Nucleus accumbens (tissue), 56 donors: ENCODE measurements at places on chromosomes 7 and 10.

GRCh38 chr10:89216056-89216455, 8.9 kb upstream of the CH25H start:
- DNase-seq: no peak

DNA sequence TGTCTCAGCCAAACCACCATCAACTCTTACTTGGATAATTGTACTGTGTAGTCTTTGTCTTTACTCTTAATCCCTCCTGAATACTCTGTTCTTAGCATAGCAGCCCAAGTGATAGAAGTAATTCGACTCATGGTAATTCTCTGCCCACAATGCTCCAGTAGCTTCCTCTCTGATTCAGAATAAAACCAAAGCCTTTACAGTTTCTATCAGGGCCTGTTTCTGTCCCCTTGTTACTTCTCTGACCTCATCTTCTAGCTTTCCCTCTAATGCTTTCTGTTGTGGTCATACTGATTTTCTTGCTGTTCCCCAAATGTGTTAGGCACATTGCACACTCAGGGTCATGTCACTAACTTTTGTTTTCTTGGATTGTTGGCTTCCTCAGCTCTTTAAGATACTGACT, 8.0 kb downstream of the ZNF518A start:
- DNase-seq: no peak

GRCh38 chr7:158734861-158735260, 30.3 kb upstream of the NCAPG2 start:
- no peak for DNase-seq

- no peak for DNase-seq
Measured at GRCh38 chr7:69739931-69740431, 141.7 kb downstream of the AUTS2 start.

GRCh38 chr7:143321242-143321641, 5.3 kb downstream of the CLCN1 start:
- no peak for DNase-seq

DNA sequence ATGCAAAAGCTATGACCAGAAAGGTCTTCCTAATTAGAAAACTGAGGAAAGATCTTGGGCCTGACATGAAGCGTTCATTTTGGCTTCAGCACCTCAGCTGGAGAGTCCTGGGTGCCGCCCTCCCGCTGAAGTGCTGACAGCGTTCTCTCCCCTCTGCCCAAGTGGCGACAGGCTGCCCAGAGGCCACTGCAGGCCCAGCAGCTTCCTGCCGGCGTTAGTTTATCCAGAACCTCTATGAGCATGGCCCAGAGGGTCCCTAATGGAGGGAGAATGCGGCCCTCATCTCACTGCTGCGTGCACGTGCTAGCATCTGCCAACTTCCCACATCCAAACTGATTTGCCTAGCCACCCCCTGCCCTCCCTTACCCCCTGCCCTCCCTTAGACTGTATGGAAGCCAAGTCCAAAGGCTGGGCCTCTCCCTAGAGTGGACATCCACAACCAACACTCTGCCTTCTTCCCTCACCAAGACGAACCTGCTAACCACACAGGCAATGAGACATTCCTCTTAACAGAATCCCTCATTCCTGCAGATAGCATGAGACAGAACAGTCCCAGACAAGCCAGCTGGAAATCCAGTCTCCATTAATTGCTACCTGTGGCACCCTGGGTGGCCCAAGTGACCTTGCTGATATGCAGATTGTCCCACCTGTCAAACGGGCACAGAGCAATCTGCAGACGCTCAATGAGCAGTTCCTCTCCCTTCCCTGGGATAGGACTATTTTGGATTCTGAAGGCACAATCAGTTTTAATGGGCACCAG, 108.4 kb downstream of the C10orf90 start:
- no peak for DNase-seq

GRCh38 chr10:985361-985760, 2.9 kb upstream of the GTPBP4 start:
- DNase-seq: no peak

GRCh38 chr10:78844960-78845607, 223.7 kb upstream of the ZMIZ1 start:
- DNase-seq: no peak

- no peak for DNase-seq
Measured at GRCh38 chr10:74558897-74559296, 267.5 kb upstream of the KAT6B start.

- no peak for DNase-seq
Measured at GRCh38 chr7:138935465-138936011, 45.7 kb downstream of the KIAA1549 start.

DNA sequence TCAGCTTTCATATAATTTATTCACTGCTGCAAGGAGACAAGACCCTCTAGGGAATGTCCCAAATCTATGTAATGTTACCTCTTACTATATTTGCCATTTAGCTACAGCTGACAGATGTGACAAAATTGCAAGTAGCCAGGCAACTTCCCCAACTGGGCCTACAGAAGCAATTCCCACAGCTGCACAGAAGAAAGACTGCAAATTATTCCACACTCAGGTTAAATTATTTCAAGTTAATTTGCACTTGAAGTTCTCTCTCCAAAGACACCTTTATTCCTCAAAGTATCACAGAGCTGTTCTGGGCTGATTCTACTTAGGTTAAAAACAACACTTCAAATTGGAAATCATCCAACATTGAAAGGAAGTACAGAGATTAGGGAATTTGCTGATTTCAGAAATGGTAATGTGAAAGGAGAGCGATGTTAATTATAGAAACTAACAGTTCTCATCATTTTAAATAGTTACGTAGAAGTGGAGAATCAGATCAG, 133.6 kb downstream of the THSD7A start:
- DNase-seq: no peak

DNA sequence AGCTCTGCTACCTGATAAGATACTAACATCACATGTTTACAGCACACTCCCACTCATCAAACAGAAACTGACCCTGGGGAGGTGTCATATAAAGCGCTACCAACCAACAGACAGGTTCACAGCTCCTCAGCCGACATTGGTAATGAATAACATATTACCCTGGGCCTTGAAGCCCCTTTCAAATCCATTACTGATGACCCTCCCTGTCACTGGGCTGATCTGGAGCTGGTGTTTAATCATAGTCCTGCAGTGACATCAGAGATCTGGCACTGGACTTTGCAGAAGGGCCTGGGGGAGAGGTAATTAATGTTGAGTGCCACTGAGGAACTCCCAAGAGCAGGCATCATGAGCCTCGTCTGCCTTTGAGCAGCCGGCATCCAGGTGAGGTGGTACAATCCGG, 306.5 kb upstream of the NFE2L3 start:
- no peak for DNase-seq

DNA sequence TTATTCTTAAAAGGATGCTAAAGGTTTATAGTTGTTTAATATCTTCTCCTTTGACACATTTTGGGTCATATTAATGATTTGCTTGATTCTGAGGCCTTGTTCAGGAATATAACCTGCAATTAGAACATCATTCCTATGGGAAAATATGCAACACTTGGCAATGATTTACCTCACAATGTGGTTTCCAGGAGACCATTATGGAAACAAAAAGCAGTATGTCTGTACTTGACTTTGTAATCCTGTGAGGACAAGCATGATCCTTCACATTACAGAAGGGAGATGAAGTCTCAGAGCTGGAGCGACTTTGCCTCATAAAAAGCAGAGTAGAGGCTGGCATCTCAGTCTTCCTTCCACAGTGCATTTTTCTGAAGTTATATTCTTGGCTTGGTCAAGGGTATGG, 57.0 kb upstream of the CDCA7L start:
- no peak for DNase-seq

DNA sequence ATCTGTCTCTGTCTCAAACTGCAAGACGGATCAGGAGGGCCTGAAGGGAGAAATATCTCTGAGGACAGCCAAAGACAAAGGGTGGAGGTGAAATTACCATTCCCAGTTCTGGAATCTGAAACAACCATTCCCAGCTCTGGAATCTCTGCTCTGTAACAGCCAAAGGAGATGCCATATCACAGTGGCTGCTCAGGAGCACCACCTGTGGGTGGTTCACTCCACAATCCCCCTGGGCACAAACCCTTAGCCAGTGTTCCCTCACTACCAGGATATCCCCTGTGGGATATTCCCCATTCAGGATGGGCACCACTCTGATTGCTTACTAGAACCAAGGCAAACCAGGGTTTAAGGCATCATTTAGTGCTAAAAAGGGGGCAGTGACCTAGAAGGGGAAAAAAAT, 199.0 kb downstream of the HTR7 start:
- DNase-seq: no peak

- DNase-seq: no peak
Measured at GRCh38 chr10:11319990-11320602, 291.4 kb downstream of the USP6NL start.

DNA sequence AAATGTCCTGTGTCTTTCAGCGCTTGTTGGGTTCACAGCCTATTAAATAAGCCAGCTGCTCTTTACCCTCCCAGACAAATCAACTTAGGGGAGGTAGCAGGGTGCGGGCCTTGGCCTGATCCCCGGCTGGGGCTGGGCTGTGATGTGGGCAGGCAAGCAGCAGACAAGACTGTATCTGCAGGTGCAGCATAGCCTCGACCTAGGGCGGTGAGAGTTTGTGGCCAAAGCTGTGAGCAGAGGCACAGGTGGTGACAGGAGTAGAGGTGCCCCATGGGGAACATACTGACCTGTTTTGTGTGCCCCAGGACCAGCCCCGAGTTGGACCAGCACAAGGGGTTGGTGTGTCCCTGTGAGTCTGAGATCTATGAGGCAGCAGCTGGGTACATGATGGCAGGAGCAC, 885.4 kb downstream of the ZNF37A start:
- DNase-seq: no peak

GRCh38 chr10:131062621-131063260, 248.8 kb downstream of the TCERG1L start:
- DNase-seq: no peak

- DNase-seq: no peak
Measured at GRCh38 chr7:134602881-134603451, 43.7 kb upstream of the BPGM start.

- DNase-seq: no peak
Measured at GRCh38 chr7:108460964-108461363, 4.7 kb upstream of the NRCAM start.

- no peak for DNase-seq
Measured at GRCh38 chr7:88169717-88170320, 50.0 kb downstream of the SRI start.

DNA sequence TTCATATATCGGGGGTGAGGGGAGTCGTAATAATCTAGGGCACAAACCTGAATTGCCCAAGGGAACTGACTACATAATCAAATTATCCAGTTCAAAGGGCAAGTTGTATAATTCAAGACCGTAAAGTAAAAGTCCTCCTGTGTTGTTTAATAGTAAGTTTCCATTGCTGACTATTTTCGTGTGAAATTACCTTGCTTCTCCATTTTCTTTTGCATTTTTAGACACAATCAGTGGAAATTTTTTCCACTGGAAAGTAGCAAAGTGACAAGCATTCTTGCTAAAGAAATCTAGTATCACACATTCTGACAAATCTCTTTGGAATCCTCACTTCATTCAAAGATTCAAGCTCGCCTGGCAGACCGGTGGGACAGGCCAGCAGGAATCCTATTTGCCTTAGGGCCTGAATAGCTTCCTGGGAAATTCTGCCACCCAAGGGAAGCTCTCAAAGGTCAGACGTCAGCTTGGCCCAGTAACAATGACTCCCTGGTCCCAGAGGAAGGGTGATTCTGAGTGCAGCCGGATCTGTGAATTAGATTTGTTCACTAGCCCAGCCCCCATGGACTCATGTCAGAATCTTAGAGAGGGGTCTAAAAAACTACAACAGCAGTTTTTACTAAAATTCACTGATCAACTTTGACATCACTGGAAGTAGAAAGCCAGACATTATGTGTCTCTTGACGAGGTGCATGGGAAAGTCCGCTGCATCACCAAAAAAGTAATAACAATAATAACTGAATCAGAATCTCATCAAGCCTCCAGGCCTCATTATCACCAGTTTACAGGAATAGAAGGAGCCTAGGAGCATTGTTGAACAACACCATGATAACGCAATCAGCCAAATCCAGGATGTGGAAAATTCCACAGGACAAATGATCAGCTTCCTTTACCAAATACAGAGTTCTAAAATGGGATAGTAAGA, 161.0 kb downstream of the SKIDA1 start:
- DNase-seq: no peak

- no peak for DNase-seq
Measured at GRCh38 chr7:112130729-112131410, 75.3 kb downstream of the DOCK4 start.

DNA sequence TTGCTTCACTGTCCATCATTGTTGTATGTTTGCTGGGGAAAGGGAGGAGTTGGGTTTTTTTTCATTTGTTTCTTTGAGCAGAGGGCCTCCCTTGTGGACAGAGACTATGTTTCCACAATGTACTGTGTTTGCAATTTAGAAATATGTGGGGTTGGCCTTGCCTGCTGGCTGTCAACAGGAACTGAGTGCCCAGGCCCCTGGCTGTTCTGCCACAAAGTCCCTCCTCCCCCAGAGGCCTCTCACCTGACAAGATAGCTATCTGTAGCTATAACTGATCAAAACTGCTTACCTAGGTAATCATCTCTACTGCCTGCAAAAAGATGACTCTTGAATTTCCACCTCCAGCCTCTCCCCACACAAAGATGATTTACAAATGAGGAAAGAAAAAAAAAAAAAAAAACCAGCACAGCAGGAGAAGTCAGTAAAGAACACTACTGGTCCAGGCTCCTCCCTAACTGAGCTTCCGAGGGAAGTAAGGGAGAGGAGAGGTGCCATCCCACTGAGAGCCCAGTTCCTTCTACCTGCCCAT, 121.8 kb downstream of the SGMS1 start:
- DNase-seq: no peak

DNA sequence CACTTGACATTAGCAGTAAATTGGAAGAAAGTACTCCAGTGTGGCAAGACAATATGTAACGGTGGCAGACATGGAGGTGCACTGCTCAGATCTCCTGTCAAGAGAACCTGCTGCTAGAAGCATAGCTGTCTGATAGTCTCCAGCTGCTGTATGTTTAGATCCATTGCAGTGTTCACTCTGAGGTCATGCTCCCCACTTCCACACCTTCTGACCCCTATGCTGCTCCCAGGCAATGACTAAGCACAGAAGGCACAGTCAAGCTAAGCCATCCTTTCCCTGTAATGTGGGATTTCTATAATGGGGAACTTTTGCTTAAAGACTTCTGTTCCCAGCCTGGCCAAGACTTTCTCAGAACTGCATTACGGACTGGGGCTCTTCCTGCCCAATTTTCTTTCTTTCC, 315.8 kb downstream of the HPSE2 start:
- no peak for DNase-seq

GRCh38 chr7:85119934-85120333, 66.9 kb downstream of the SEMA3D start:
- no peak for DNase-seq
